ENCODE measurements at places on chromosomes 11 and 22.

- DNase-seq: no peak
Measured at GRCh38 chr11:12042215-12042676, 33.8 kb upstream of the DKK3 start.

DNA sequence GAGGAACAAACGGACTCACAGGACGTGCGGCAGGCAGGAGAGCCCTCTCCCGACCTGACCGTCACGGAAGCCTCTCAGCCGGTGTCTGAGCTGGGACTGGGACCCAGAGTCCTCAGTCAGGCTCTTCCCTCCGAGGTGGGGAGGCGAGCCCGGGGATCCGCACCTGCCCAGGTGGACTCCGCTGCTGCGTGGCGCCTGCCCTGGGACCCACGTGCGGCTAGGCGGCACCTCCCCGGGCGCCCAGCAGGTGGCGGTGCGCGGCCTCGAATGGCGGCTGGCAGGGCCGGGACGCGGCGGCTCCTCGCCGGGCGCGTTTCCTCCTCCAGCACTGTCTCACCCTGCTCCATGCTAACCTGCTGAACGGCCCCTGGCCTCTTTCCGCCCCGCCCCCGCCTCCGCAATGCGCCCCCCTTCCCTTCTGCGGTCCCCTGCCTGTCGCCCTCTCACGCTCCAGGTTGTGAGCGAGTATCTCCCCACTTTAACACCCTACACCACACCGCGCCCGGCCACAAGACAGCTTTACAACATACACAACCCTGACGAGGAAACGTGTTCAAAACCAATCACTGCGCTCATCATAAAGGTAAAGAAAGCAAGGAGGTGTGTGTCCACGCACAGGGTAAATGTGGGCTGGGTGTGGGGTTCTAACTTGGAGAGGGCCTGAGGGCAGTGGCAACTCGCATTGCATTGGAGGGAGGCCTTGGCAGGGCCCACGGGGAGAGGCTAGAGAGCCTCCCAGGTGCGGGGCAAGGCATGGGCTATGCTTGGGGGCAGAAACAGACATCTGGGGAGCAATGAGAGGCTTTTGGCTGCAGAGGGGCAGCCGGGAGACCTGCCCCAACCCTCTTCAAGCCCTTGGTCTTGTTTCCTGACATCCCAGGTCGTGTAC, 25.9 kb upstream of the ATXN10 start:
- peak; percentile 71 for DNase-seq

DNA sequence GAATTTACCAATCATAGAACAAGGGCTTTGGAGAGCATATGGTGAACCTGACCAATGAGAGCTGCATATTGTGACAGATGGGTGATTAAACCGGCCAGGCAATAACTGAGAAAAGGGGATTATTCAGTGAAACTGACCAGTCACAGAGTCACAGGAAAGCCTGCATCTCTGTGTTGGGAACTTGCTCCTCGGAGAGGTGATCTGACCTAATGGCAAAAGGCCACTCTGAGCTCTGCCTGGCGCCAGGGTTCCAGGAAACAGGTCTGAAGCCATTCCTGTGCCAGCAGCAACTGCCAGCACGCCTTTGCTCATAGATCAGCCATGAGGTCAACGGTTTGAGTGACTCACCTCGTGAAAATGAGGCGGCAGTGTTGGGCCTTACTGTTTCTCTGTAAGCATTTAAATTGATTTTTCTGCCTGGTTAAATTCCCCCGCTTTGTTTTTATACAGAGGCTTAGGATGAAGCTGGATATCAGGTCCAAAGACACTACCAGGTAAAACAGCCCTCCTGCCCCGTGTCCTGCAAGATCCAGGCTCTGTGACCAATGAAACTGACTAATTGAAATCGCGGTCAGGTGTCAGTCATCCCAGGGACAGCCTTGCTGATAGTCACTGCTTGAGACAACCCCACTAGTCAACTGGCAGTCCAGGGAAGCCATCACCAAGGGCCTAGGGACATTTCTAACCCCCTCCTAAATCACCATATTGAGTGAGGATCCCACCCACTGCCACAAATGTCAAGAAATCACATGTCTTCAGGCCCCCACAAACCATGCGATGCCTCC, 35.8 kb upstream of the MYOD1 start:
- DNase-seq: no peak

GRCh38 chr11:114219559-114220349, 76.4 kb upstream of the NNMT start:
- no peak for DNase-seq

DNA sequence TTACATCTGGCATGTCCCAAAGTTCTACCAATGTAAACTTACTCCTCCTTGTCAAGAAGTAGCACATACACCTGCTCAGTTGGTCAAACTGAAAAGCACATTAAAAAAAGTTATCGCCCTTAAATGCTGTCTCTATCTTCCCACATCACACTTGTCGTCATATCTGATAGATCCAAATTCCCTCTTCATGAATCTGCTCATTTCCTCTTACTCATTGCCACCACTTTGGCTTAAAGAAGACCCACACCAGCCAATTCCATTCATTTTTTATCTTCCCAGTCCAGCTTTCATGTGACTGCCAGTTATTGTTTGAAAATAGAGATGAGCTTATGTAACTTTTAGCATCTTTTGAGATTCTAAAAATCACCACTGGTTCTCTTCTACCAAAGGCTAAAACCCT, 305.9 kb upstream of the MTNR1B start:
- no peak for DNase-seq

DNA sequence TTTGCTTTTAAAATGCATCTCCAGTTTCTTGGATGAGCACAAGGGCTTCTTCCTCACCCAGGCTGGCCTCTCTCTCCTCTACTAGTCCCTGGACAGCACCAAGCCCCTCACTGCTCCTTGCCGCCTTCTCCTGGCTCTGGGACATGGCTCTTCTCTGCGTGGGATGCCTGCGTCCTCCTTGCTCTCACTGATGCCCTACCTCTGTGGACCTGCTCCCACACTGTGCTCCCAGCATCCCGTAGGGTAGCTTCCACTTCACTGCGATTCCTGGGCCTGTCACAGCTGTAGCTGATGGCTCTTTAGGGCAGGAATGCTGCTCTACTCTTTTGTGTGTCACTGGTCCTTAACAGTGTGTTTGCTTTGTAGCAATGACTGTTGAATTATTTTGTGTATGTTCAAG, 136.3 kb downstream of the SNX19 start:
- DNase-seq: no peak

DNA sequence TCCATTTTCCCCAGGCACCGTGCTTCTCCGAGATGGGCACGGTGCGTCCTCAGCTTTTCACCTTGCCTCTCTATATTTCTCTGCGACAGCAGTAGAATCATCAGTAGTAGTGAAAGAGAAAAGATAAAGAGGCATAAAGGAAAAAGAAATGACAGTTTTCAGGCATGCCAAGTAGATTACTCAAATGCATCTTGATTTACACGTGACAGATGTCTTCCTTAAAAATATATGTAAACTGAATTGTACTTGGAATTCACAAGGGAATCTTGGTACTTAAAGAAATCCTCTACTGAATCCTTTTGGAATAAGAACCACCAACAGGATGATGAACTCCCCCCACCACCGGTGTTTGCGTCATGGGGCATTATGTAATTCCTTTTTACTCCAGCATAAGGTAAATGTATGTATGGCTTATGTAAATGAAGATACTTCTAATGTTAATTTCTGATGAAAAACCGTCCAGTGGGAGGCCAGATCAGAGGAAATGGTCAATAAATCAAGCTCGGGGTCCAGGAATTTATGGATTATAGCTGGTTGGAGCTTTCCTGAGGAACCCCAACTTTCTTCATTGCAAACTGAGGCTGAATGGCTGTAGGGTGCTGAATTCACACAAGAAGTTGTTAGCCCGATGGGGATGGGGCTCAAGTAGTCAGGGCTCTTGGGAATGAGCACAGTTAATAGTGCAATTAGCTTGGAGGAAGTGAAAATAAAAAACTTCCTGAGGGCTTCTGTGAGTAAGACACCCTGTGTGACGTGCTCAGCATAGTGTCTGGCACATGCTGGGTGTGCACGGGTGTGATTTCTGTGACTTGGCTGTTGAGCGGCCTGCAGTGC, 630.4 kb downstream of the OPCML start:
- no peak for DNase-seq
